ENCODE measurements at places on chromosomes 4 and X. TPM values are rescaled to one million over a fixed set of nuclear protein-coding genes. Genes with fewer than 3 reads are reported as not detected.

DNA sequence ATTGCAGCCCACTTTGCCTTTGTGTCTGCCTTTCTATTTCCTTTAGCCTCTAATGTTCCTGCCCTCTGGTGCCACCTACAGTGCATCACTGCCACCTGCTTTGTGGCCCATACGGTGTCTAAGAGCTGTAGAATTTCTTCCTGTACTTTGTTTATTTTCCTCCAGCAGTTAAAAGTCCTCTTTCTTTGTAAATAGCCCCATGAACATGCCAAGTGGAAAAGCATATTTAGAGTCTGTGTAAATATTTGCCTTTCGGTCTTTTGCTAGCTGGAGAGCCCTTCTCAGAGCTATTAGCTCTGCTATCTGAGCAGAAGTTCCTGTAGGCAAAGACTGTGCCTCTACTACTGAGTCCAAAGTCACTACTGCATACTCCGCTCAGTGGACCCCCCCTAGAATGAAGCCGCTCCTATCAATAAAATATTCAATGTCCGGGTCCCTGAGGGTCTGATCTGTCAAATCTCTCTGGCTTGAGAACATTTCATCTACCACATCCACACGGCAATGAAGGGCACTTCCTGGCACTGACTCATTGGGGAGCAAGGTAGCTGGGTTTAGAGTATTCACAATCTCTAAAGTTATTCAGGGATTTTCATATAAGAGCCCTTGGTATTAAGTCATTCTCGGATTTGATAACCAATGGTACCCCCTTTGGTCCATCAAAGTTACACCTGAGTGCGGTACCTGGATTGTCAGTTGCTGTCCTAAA is 36.3 kb downstream of the SULT1E1 start:
- no peak for DNase-seq

GRCh38 chr4:31649878-31650277 is 929.7 kb downstream of the PCDH7 start:
- no peak for DNase-seq

DNA sequence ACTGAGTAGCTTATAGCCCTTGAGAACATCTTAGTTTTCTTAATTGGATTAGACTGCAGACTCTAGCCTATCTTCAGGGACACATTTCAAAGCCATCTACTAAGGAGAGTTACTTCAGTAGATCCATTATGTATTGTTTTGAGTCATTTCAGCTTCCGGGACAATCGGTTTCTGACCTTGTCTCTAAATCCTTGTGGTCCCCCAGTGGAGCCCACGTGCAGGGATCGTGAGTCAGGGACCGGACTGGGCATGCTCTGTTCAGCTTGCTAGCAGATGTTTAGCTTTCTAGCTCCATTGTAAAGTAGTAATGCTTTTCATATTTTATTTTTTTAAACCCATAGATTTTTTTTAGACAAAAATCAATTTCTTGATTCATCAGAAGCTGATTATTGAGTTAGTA is 211.9 kb upstream of the PRPS2 start:
- no peak for DNase-seq

SLC25A6 gene
- 125 TPM for total RNA-seq

- no peak for DNase-seq
Measured at GRCh38 chr4:183627979-183628588, 30.9 kb downstream of the RWDD4 start.

DNA sequence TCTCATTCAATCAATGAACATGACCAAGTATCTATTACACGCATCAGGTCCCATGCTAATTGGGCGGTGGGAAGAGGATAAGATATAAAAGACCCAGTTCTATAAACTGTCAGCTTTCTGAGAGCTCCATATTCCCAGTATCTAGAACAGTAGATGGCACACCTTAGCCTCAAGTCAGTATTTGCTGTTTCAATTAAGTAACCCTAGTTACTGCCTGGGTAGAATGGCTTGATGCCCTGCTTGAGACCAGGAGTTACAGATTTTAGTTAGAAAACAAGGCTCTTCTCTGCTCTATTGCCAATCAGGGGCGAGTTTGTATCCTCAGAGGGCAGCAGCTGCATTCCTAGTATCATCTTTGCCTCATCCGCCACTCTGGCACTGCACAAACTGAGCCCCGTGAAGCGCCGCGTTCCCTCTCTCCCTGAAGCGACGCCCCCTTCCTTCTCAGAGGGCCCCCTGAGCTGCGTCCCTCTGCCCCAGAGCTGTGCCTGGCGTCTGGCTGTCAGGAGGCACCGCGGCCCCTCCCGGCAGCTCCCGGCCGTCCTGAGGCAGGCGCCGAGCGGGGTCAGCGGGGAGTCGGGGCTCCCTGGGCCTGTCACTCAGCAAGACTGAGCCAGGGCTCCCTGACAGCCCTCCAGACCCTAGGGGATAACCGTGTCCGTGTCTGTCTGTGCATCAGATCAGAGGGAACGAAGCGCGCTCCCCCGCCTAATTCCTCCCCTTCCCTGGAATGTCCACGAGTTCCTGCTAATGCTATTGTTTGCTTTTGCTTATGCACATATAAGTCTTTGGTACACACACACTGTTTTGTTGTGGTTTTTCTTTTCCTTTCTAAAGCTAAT is 212.4 kb upstream of the TTC29 start:
- no peak for DNase-seq

GRCh38 chrX:11273544-11273943 is 19.7 kb upstream of the AMELX start:
- no peak for DNase-seq

NEUROG2 gene
- not detected for total RNA-seq

DNA sequence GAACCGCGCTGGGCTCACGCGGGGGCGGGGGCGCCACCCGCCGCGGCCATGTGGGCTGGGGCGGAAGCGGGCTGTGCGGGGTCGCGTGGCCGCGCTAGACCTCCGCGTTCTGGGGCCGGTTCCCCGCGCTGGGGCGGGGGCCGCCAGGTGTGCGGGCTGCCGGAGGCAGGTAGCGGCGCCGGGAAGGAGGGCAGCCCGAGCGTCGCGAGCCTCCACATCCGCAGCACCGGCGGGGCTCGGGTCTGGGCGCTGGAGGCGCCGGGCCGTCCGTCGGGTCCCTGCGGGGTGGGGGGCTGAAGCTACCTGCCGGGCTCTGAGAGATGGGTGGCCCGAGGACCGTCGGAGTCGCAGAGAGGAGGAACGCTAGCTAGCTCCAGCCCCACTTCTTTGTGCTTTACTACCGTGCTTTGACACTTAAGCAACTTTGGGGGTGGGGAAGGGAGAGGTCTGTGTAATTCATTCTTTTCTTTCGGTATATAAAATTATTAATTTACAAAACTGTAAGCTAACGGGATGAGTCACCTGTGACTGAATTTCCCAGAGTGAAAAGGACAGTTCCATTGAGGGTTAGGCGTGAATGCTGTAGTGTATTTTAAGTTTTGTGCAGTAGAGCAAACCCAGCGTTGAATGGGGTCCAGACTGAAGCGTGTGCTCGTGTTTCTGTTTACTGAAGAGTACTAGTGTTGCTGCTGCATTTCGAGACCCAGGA is 689 bp downstream of the METAP1 start:
- no peak for DNase-seq
